ENCODE measurements at places on chromosomes 7 and 10.

GRCh38 chr10:101840741-101841453, 2.7 kb downstream of the KCNIP2 start:
- peak; percentile 78 for DNase-seq

DNA sequence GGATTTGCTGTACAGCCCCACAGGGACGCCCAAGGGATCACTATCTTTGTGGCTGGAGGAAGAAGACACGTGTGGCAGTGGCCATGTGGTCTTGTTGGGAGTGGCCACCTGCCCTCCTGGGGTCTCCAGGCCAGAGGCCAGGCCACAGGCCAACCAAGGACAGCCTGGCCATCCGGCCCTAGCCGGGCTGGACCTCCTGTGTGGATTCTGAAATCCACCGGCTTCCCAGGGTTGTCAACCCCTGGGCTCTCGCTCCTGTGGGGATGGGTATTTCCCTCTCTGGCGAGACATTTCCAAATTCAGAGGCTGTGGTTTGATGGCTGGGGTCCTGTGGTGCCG, 31.5 kb upstream of the CFAP46 start:
- DNase-seq: no peak

- no peak for DNase-seq
Measured at GRCh38 chr7:17339139-17339538, 40.7 kb downstream of the AHR start.

GRCh38 chr10:122445904-122446303, 8.5 kb upstream of the ARMS2 start:
- DNase-seq: no peak

- DNase-seq: no peak
Measured at GRCh38 chr10:101672536-101672935, 22.4 kb downstream of the FBXW4 start.

- peak; percentile 46 for DNase-seq
Measured at GRCh38 chr10:103451831-103452505, at the start of gene CALHM2. CALHM2 (minus strand) TSS chr10:103452370; CDS start chr10:103449941, 2,429 bp downstream.

DNA sequence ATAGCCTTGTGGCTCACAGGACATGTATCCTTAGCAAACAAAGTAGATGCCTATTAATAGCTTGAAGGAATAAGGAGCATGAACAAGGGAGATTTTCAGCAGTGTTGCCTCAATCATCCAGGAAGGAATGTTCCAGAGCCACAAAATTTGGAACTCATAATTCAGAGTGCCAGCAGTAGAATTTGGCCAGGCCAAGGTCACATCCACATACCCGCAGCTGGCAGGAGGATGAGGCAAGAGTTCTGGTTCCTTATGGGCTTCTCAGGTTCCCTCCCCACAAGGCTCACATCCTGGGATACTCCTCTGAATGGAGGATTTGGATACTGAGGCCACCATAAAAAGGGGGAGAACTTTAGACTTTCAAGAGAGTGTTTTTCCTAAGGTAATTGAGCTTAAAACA, 45.8 kb downstream of the SUFU start:
- no peak for DNase-seq

- DNase-seq: no peak
Measured at GRCh38 chr7:145016068-145016467, 180.2 kb upstream of the TPK1 start.

- DNase-seq: no peak
Measured at GRCh38 chr7:68892236-68892635, 706.0 kb upstream of the AUTS2 start.

GRCh38 chr10:98267069-98267893, 713 bp downstream of the LOXL4 start:
- DNase-seq: no peak

All from NCI-H1105 treated with DMSO at 0.1 percent for 48 hours (cell line).